Activated T-cell treated with anti-CD3 and anti-CD28 coated beads, Interleukin-2, amount 50 U/mL, for 4 hours (primary cell): ENCODE measurements at places on chromosomes 6 and 20. TPM values are rescaled to one million over a fixed set of nuclear protein-coding genes. Genes with fewer than 3 reads are reported as not detected.

The RIPPLY2 gene
- not detected for total RNA-seq

The PRSS16 gene
- total RNA-seq = 0.63 TPM

- DNase-seq = no peak
Measured at GRCh38 chr6:85772641-85773040, 130.0 kb upstream of the SYNCRIP start.

DNA sequence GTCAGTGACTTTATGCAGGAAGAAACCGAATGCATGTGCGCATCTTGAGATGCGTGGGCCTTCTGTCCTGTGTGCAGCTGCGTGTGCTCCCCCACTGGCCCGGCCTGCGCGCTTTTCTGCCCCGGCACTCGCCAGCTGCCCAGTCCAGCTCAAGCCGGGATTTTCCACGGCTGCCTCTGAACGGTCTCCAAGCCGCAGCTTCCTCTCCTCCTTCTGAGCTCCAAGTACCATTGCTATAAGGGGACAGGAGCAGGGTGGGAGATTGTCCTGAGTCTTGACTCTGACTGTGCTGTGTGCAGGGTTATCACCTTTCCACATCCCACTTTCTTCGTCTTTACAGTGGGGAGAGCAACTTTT is 302.8 kb downstream of the THBS2 start:
- no peak for DNase-seq

The DEFB128 gene
- not detected for total RNA-seq

DNA sequence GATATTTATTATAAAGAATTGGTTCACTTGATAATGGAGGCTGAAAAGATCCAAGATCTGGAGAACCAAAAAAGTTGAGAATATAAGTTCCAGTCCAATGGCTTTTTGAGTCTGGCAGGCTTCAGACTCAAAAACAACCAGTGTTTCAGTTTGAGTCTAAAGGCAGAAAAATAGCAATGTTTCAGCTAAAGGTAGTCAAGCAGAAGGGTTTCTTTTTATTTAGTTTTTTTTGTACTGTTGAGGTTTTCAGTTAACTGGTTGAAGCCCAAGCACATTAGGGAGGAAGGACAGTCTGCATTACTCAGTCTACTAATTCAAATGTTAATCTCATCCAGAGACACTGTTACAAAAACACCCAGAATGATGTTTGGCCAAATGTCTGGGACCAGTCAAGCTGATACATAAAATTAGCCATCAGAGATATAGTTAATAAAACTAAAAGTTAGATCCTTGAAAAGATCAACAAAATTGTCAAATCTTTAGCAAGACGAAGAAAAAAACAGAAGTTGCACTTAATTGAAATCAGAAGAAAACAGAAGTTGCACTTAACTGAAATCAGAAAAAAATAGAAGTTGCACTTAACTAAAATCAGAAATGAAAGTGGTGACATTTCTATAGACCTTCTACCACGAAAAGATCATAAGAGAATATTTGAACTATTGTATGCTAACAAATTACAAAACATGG is 980.3 kb upstream of the FLRT3 start:
- no peak for DNase-seq

DNA sequence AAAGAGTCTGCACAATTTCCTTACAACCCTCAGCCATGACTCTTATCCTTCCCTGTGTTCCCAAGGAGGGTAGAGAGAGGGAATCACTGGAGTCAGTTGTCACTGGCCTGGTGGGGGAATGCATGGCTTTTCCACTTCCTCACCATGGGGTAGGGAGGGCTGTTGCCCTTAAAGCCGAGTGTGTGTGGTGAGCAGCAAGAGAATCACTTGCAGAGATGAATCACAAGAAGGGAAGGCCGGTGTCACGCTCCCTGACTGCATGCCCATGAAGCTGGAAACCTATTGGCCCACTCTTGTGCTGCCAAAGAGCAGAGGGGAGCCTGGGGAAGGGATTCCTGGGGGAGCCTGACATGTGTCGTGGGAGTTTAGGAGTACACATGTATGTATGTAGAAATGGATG is 18.1 kb upstream of the BMP6 start:
- no peak for DNase-seq

The GRM1 gene
- not detected for total RNA-seq
